ENCODE measurements at places on chromosomes 2 and 18.

GRCh38 chr2:19677825-19678518 is 223.8 kb downstream of the TTC32 start:
- DNase-seq = no peak

- no peak for DNase-seq
Measured at GRCh38 chr2:132760405-132760804, 90.4 kb upstream of the LYPD1 start.

GRCh38 chr2:206075113-206075512 is 10.9 kb downstream of the INO80D start:
- no peak for DNase-seq

DNA sequence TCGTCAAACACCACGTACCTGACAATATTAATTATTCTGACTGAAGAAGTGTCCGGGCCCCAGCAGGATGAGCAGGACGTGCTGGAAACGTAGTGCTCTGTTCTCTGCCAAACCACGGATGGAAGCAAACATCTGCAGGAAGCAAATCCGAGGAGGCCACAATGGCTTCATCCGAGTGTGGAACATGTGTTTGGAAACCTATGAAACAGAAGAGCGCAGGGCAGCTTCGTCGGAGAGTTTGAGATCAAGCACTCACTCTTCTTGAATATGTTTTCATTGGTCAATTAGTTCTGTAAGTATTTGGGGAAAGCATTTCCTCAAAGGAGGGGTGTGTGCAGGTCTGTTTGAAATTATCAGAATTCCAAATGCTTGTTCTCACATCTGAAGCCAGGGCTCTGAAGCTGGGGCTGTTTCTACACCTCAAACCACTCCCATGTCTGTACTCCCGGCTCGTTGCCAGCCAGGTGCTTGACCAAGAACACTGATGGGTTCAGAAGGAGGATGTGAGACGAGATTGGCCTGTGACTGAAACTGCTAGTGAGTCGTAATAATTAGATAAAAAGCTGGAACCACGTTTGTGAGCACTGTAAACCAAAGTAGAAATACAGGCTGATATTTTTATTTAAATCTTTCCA is 356.6 kb upstream of the SALL3 start:
- DNase-seq = no peak

All from stimulated activated CD4-positive, alpha-beta T cell treated with anti-CD3 and anti-CD28 coated beads, Interleukin-4, amount 100 ng/mL, for 1 hour (primary cell).